Ascending aorta (tissue), 2 donors: ENCODE measurements at places on chromosomes 6 and 20. TPM values are rescaled to one million over a fixed set of nuclear protein-coding genes. Genes with fewer than 3 reads are reported as not detected.
A peak's percentile ranks its signal among the peaks of the same experiment; 100 is the strongest.

The FOXC1 gene
- 125 TPM for total RNA-seq

The FAM110A gene
- 9.7 TPM for total RNA-seq

GRCh38 chr20:4567170-4567569 is 154.5 kb upstream of the PRND start:
- DNase-seq: no peak
- H3K4me1 ChIP-seq: no peaks in the 10 kb centered on the region
- H3K27ac ChIP-seq: no peak overlapping the region
- no peaks in the 10 kb centered on the region for H3K36me3 ChIP-seq
- H3K4me3 ChIP-seq: no peak overlapping the region

DNA sequence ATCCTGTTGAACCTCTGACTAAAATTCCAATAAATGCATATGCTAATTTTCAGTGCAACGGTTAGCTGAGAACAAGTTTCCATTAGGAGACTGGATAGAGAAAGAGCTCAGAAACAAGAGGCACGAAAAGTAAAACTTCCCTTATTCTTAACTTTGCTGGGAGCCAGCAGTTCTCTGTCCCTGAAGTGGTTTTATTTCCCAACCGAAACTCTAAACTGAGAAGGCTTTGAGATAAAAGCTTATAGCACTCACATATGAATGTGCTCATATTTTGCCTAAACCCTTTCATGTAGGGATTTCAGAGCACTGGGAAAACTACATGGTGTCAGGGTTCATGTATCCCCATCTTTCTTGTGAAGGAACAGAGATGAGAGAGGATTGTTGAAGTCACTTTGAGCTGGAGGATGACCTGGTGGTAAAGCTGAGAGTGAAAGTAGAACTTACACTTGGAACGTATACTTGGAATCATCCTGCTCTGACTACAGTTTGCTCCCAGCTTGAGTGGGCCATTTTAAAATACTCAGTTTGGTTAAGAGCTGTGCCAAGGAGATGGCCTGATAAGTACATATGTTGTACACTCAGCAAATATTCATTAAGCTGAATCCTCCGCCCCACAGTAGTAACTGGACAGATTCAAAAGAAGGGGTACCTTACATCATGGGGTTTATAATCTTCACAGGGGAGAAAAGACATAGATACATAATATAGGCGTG is 324.2 kb upstream of the CNR1 start:
- H3K36me3 ChIP-seq: no peaks in the 10 kb centered on the region
- DNase-seq: no peak
- H3K27ac ChIP-seq: no peak overlapping the region
- no peaks in the 10 kb centered on the region for H3K27me3 ChIP-seq

GRCh38 chr6:127690092-127690491 is 113.1 kb downstream of the C6orf58 start:
- no peak overlapping the region for H3K4me3 ChIP-seq
- no peaks in the 10 kb centered on the region for H3K36me3 ChIP-seq
- H3K27ac ChIP-seq: no peak overlapping the region
- H3K4me1 ChIP-seq: no peaks in the 10 kb centered on the region

DNA sequence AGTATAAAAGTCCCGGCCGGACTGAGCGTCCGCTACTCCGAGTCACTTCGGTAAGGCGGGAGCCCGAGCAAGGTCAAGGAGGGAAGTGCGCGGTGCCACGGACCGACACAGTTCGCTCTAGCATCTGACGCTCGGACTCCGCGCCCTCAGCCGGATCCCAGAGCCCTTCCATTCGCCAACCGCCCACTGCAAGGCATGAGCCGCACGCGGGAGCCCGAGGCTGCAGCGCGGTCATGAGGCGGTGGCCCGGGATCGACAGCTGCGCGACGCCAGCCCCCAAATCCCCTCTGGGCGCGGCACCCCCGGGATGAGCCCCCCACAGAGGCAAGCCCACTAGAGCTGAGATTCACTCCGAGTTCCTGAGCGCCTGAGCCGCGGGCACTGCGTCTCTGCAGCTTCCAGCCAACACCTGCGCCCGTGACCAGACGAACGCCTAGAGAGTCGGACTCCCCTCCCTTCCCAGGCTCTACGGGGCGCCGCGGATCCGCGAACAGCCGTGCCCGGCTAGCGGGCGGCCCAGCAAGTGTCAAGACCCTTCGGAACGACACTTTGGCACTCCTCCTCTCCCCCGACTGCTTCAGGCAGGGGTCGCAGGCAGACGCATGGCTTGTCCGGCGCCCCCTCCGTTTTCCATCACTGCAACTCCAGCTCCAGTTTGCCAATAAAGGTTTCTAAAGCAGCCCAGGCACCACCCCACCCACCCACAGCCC is 725 bp upstream of the ISM1 start:
- no peak overlapping the region for H3K27ac ChIP-seq
- H3K36me3 ChIP-seq: no peaks in the 10 kb centered on the region
- peaks cover 5% of the 10 kb centered on the region for H3K27me3 ChIP-seq

DNA sequence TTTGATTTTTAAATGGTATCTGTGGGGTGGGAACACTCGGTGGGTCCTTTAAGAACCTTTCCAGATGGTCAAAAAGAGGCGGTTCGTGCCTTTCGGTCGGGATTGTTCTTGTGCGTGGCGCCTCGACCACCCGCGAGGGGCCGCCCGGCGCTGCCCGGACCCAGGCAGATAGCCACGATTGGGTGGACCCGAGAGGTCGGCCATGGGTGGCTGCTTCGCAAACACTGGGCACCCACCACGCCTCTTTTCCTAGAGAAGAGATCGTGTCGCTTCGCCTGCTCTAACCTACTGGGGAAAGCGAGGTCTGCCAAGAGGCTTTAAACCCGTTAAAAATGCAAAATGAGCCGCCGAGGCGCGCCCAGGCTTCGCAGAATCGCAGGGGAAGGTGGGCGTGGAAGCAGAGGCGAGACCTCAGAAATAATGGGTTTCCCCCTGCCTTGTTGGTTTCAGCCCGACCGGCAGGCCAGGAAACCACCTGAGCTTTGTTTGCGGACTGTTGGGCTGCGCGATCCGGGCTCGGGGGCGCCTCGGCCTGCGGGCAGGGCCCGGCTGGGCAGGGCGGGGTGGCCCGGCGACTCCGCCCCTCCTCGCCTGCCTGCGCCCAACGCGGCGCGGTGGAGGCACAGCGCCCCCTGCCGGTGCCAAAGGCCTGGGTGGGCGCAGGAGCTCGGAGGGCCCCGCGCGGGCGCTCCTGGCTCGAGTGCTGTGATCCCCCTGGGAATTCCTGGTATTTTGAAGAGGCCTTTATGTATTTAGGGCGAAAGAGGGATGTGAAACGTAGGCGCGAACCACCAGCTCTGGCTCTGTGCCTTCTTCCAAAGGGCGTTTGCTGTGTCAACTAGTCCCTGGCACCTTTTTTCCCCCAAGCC is 1.6 kb downstream of the MARCKS start:
- peak; percentile 32 for DNase-seq
- H3K36me3 ChIP-seq: no peaks in the 10 kb centered on the region
- peak overlapping the region; percentile 70 for H3K4me3 ChIP-seq
- no peaks in the 10 kb centered on the region for H3K4me1 ChIP-seq
- peak overlapping the region; percentile 89 for H3K27ac ChIP-seq
- H3K27me3 ChIP-seq: no peaks in the 10 kb centered on the region

GRCh38 chr6:16600026-16600425 is 161.2 kb downstream of the ATXN1 start:
- H3K27ac ChIP-seq: no peak overlapping the region
- no peak for DNase-seq
- H3K36me3 ChIP-seq: no peaks in the 10 kb centered on the region

DNA sequence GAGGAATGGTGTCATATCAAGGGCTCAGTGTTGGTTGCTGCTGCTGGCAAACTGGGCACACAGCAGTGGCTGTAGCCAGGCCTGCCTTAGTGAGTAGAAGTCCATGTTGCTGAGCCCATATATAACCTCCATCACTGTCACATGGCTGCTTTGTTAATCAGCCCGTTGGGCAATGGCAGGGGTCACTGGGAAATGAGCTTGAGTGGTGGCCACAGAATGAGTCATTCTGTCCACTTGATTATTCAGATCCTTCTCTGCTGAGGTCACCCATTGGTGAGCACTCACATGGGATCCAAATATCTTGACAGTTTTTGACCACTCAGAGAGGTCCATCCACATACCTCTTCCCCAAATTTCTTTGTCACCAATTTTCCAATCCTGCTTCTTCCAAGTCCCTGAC is 898.9 kb upstream of the EYS start:
- H3K27me3 ChIP-seq: no peaks in the 10 kb centered on the region
- no peaks in the 10 kb centered on the region for H3K36me3 ChIP-seq
- no peak overlapping the region for H3K4me3 ChIP-seq
- no peak overlapping the region for H3K27ac ChIP-seq
- DNase-seq: no peak

DNA sequence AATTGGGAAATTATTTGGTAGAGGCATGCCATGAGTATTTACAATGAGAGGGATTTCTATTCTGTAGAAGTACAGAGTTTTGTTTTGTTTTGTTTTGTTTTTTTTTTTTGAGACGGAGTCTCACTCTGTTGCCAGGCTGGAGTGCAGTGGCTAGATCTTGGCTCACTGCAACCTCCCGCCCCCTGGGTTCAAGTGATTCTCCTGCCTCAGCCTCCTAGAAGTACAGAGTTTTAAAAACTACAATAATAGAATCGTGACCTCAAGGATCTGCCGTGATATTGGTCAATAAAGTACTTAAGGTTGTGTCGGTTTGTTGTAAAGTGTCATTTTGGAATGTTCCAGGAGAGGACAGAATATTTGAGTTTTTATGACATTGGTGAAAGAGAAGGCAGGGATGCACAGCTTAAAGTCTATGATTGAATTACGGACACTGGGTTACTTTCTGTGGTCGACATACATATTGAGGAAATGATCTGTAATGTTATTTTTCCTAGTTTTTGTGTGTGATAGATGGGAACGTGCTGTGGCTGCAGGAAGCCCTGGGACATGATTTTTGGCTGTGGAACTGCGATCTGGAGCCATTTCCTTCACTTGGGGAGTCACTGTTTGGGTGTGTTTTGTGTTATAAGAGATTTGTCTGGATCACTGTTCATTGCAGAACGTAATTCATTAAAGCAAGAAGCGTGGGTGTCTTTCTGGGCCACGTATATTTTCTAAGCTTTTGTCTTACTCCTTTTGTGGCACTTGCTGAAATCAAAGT is 59.6 kb downstream of the TIAM2 start:
- peak overlapping the region; percentile 28 for H3K4me3 ChIP-seq
- DNase-seq: no peak
- no peak overlapping the region for H3K27ac ChIP-seq
- H3K4me1 ChIP-seq: no peaks in the 10 kb centered on the region
- no peaks in the 10 kb centered on the region for H3K36me3 ChIP-seq
- no peaks in the 10 kb centered on the region for H3K27me3 ChIP-seq
